ENCODE measurements at places on chromosomes 16 and 17.

GRCh38 chr17:48484256-48484655, 46.6 kb downstream of the HOXB1 start:
- DNase-seq = no peak

GRCh38 chr17:10984220-10984619, 146.3 kb upstream of the PIRT start:
- no peak for DNase-seq

DNA sequence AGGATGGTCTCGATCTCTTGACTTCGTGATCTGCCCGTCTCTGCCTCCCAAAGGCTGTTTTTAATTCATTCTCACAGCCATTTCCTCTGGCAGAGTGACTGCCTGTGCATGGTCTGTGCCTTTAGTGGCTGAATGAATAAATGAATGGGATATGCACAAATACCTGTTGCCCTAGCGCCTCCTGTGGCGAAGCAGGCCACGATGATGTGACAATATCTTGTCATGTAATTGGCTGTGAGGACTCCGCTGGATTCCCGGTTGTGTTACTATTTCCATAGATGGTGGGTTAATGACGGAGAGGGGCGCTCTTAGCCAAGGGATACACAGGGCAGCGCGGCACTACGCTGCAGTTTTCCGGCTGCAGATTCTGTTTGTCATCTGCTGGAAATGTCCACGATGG, 26.8 kb upstream of the ENDOV start:
- peak; percentile 41 for DNase-seq

- no peak for DNase-seq
Measured at GRCh38 chr17:4597975-4598374, 13.6 kb downstream of the SMTNL2 start.

DNA sequence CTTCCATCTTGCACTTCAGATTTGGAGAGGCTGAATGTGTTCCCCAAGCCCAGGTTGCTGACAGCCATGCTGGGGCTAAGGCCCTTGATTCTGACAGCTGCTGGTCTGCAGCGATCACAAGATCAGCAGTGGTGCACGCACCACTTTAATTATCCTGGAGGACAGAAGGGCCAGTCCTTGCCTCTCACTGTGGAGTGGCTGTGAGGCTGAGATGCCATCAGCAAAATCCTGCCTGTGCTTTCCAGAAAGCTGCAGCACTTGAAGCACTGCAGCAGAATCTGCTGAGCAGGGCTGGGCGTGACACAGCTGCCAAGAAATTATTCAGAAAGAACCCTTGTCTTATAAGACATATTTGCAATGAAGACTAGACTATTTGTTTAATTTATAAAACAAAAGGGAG, 37.1 kb downstream of the NUP93 start:
- DNase-seq = no peak

- no peak for DNase-seq
Measured at GRCh38 chr16:89040391-89040790, 53.3 kb upstream of the ACSF3 start.

DNA sequence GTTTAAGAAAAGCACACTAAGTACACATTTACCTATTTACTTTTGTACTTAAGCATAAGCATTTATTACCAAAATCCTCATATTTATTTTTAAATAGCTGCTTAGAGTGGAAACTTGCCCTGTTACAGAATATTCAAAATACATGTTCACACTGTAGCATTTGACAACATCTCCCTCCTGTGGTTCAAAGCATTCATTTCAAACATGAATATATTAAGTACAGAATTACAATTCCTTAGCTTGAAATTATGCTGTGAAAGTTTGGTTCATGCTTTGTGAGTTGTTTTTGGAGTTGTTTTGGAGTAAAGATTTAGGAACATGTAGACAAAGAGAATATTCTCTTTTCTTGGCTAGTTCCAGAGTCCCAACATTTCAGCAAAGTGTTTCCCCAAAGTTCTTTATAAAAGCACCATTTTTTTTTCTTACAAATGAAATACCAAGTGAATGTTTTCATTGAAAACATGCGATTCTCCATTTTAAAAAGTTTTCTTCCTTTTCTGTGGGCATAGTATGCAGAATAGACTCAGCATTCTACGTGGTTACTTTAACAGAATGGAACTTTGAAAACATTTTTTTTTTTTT, 33.2 kb downstream of the TUBD1 start:
- no peak for DNase-seq

DNA sequence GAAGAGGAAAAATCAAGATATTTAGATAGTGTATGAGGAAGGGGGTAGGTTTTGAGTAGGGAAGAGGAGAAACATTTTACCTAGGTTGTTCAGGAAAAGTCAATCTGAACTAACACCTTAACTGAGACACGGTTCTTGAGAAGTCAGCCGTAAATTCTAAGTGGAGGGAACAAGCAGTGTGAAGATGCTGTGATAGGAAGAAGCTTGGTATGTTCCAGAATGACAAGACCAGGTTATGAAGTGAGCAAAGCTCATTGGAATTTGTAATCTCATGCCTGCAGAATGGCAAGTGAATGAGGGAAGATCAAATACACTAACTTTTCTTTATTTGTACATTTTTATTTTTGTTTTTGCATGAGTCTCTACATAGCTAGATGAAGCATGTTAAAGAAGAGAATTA, 307.6 kb downstream of the ZFHX3 start:
- no peak for DNase-seq

- peak; percentile 87 for DNase-seq
Measured at GRCh38 chr17:38728290-38728831, 1.8 kb upstream of the CISD3 start.

- no peak for DNase-seq
Measured at GRCh38 chr17:7972131-7972785, 30.2 kb upstream of the GUCY2D start.

DNA sequence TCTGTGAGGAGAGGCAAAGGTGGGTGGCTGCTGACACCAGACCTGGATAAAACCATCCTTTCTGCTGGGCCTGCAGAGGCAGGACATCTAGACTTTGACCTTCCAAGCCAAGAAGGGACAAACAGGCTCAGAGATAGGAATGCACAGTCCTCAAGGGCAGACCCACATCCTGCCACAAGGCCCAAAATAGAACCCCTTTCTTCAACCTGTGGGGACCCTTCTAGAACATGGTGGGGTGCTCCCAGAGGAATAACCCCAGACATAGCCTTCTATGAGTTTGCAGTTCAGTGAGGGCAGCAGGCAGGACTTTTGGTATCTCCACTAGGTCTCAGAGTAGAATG, 3.8 kb upstream of the CBFB start:
- DNase-seq = peak; percentile 31

DNA sequence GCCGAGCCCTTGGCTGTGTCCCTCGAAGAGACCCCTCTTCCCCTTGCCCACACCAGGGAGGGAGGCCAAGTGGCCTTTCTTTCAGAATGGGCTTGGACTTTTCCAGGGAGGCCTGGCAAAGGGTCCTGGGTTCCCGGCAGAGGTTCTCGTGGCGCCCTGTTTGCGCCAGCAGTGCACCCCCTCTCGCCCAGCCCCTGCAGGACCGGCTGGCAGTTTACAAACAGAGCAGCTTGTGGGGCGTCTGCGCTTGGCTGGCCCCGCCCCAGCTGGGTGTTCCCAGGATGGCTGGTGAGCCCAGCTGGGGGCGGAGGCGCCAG, 137.8 kb upstream of the CIBAR2 start:
- no peak for DNase-seq

GRCh38 chr16:53055541-53056391, 975 bp downstream of the CHD9 start:
- no peak for DNase-seq

DNA sequence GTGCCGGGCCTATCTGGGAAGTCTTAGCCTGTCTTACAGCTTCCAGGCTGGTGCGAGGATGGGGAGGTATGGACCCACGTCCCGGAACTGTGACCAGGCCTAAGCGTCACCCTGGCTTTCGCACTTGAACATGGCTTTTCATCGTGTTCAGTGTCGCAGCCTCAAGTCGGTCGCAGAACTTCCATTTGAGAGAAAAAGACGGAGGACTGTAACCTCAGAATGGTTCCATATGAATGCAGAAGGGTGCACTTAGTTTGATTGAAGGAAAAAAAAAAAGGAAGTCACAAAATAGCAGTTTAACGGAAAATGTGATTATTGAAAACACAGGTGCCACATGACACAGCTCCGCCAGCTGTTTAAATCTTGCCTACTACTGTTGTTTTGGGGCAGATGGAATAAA, 30.2 kb upstream of the JPT2 start:
- no peak for DNase-seq

DNA sequence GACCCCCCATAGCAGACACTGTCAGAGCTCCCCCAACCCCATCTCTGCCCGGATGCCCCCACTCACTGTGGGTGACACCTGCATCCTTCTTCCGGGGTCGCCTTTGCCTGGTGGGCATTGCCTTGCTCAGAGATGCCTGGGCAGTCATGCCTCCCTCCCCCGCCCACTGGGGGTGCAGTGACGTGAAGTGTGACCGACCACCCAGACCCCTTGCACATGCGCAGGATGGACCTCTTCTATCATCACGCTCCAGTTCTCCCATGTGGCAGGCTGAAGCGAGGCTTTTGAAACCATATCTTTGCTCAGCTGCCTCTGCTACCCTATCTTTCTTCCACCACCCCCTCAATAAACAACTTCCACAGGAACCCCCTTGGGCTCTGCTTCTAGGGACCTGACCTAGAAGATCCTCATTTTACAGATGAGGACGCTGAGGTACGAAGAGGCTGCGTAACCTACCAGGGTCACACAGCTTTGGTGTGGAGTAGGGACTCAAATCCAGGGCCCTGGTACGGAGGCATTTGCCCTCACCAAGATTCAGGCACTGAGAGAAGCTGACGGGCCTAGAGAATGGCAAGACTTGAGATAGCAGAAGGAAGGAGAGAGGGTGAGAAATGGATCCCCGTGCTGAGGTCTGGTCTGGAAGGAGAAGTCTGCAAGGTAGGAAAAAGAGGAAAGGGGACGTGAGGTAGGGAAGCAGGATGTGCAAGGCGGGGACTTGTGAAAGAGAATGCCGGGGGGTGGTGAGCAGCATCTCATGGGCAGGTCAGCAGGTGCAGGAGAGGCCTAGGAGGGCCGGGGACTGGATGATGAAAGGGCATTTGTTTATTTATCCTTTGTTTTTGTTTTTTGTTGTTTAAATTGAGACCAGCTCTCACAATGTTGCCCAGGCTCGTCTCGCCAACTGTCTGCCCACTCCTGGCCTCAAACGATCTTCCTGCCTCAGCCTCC, 14.4 kb downstream of the NLRC5 start:
- DNase-seq = peak; percentile 42

GRCh38 chr17:21272250-21272649, 12.3 kb upstream of the MAP2K3 start:
- no peak for DNase-seq

DNA sequence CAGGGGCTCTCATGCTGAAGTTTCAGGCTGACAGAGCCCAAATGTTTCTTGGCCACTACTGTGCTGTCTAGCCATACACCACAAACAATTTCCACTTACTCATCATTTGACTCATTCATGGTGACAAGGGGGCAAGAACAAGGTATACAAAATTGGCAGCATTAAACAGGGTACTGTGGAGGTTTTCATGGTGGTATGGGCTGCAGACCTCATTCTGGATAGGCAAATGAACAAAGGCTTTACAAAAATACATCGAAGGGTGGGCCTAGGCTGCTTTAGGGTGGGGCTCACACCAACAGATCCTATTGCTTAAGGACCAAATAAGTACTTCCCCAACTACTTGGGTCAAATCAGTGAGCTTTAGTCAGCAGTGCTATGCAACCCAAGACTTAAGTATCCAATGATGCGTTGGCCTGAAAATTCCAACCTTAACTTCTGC, 53.0 kb downstream of the N4BP1 start:
- no peak for DNase-seq

GRCh38 chr16:85286066-85286831, 174.0 kb upstream of the CIBAR2 start:
- no peak for DNase-seq

DNA sequence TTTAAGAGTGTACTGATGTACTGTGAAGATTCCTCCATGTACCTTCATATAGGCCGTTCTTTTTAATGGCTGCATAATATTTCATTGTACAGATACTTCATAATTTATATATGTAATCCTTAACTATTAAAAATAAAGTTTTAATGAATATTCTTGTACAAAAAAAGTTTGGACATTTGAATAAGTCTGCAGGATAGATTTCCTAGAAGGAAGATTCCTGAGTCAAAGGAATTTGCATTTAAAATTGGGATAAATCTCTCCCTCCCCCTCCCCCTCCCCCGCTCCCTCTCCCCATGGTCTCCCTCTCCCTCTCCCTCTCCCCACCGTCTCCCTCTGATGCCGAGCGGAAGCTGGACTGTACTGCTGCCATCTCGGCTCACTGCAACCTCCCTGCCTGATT, 15.6 kb upstream of the SLC13A2 start:
- no peak for DNase-seq

DNA sequence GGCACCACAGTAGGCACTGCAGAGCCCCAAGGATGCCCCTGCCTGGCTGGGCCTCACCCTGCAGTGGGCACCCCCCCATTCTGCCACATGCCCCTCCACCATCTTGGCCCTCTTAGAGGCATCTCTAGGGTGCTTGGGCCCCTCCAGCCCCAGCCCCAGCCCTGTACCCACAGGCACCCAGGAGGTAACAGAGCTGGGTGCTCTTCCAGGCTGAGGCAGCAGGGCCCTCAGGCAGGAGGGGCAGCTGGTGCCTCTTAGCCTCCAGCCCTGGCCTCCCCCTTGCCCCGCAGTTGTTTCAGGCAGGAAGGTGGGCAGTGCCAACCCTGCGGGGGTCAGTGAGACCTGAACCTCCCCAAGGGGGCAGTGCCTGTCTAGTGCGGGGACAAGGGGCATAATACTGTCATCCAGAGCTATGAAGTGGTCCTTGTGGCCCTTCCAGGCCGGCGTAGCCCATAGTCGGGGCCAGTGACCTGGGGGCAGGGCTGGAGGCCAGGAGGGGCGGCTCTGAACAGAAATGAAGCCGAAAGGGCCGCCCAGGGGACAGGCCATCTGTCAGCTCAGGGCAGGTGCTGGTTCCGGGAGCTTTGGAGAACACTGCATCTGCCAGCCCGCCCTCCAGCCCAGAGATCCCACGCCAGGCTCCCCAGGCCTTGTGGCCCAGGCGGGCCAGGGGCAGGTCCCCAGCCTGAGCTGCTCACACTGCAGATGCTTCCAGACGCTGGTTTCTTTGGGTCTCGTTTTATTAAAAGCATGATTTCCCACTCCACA, 4.9 kb upstream of the AATK start:
- DNase-seq = no peak

GRCh38 chr16:15993946-15994665, 44.7 kb downstream of the ABCC1 start:
- no peak for DNase-seq

- no peak for DNase-seq
Measured at GRCh38 chr16:15961571-15962090, 12.2 kb downstream of the ABCC1 start.
